ENCODE measurements at places on chromosomes 6 and 20.

GRCh38 chr6:88376197-88376596 lies 210.1 kb upstream of the CNR1 start:
- DNase-seq: no peak

DNA sequence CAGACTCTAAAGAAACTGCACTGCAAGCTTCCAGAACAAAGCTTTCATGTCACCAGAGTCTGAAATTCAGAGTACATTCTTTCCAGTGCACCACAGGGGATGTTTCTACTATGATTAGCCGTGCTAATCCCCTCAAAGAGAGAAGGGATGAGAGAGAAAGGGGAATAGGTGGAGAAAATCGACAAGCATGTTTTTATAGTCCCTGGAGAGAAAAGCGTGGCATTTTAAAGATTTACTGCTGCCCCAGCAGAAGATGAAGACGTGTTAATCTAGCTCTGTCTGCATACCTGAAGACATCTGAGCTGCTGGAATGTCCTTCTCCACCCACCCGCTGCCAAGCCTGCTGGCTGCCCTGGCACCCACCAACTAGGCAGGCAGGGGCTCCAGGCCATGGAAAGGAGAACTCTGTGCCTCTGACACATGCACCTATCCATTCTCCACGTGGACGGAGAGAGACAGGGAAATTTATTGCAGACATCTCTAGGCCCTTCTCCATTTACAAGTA lies 4.1 kb downstream of the MYLK4 start:
- DNase-seq: no peak

- no peak for DNase-seq
Observed at GRCh38 chr6:134722200-134722870, 227.6 kb downstream of the ALDH8A1 start.

GRCh38 chr6:124599656-124600055 lies 362.6 kb upstream of the RNF217 start:
- no peak for DNase-seq

- no peak for DNase-seq
Observed at GRCh38 chr6:18823782-18824386, 436.7 kb downstream of the RNF144B start.

GRCh38 chr6:88168362-88168761 lies 2.2 kb upstream of the CNR1 start:
- no peak for DNase-seq

DNA sequence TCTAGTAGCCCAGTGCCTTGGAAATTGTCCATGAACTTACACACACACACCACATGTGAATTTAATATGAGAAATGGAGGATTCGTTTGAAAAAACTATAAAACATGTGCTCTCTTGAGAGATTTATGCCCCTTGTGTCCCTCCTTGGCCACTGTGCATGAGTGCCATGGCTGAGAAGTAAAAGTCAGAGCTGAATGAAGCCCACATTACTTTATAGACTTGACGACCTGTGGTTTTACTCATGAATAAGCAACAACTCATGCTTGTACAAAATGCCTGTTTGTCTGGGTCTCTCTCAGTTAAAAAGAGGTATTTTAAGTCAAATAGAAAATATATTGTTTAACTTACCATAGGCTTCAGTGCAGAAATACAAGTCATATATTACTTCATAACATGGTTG lies 102.7 kb downstream of the KCNQ5 start:
- no peak for DNase-seq

- DNase-seq: no peak
Observed at GRCh38 chr6:124791156-124791555, 171.1 kb upstream of the RNF217 start.

DNA sequence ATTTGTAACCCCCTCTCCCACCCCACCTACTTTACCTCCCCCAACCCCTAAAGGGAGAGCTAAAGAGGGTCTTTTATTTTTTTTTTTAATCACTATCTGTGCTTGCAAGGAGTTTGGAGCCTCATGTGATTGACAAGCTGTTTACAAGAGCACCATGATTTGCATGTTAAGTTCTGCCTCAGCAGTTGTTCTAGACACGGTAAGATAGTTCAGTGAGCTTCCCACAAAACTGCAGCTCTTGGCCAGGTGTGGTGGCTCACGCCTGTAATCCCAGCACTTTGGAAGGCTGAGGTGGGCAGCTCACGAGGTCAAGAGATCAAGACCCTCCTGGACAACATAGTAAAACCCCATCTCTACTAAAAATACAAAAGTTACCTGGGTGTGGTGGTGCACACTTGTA lies 5.0 kb upstream of the PXDC1 start:
- no peak for DNase-seq

GRCh38 chr6:43127180-43127579 lies 43.9 kb upstream of the SRF start:
- no peak for DNase-seq

GRCh38 chr6:127951172-127951917 lies 50.5 kb upstream of the THEMIS start:
- no peak for DNase-seq
